ENCODE measurements at places on chromosomes 1 and 21.

DNA sequence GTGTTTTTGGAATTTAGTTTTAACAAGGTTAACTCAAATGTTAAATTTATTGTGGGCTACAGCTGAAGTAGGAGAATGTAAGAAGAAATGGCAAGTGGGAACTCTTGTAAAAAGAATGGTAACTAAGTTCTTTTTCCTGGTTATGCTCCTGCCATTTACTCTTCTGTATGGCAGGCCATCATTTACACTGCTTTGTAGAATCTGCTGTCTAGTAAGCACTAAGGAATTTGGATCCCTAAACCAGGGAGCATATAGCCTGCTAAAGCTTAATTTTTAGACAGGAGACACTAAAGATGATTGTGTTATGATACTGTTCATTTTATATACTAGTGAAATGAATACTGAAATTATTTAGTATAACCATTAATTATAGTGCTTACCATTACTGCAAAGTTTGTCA is 85.3 kb downstream of the CAMTA1 start:
- no peak for DNase-seq

GRCh38 chr1:173454966-173455524 is 22.1 kb upstream of the PRDX6 start:
- no peak for DNase-seq

DNA sequence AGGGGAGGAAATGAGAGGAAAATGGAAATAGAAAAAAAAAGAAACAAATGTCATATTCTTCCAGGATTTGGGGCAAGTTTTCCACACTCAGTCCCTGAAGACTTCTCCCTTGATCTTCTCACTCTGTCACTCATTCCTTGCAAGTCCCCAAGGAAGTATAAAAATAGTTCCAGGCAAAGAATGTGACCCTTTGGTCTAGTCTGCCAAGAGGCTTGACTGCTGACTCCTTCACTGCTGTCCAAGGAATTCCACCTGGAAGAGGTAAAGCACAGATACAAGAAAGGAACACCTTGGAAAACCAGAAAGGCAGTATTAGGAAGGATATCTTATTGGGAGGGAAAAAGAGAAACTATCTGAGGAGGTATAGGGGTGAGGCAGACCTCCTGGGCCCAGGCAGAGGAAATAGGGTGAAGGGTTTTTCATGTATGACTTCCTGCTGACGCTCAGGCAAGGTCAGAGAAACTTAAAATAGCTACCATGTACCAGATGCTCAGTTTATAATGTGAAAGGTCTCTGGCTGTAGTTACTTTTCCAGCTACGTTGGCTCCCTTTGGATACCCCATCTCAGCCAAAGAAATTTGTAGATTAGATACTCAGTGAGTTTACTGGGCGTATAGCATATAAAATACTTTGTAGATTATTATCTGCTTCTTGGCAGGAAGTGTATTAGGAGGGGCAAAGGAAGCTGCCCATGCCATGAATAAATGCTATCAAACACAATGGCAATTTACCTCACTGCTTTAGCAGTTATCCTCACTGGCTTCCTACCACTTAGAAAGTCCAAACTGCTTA is 2.0 kb upstream of the GJA5 start:
- DNase-seq = no peak

DNA sequence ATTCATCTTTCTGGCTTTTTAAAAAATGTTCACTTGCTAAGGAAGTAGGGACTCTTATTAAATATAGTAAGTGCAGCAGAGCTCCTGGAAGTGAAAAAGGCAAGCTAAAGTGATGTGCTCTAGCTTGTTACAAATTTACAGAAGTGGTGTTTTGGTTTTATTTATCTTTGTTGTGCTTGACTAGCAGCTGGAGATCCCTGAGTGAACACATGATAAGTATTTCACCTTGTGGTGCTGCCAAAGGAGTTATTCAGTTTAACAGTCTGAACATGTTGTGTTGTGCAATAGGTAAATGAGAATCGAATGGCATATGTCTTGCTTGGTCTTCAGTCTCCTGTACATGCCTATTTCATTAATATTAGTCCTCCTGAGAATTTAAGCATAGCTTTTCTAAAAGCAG is 315.7 kb downstream of the TPR start:
- no peak for DNase-seq

DNA sequence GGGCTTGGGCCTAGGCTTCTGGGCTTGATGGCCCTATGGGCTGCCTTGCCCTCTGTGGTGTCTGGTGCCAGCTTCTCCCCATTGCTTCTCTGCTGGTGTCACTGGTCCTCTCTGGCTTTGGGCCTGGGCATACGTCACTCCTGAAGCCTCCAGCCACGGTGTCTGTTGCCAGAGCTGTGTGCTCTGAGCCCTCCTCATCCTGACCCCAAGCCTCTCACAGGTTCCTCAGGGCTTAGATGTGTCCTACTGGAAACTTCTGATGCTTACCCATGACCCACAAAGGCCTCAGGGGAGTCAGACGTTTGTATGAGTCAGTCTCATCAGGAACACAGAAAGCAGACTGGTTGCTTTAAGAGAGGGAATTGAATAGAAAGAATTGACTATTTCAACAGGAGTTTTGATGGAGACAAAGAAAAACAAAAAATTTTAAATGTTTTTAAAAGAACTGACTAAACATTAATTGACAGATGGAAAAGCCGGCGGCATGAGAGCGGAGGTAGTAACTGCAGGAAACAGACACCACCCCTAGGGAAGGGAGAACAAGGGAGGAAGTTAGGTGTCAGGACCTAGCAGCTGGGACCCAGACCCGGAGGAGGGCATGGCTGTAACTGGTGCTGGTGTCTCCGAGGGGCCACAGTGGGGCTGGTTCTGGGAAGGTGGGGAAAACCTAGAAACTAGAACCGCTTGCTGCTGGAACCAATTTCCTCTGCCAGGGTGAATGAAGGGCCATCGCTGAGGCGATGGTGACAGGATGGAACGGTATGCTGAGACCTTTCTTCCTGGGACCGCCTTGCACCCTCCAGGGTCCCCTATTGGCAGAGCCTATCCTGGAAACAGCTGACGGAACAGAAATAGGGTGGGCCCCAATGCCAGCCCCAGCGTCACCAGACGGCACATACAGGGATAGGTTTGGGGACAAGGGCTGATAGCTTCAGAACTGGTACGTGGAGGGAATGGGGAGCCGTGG is 40.0 kb upstream of the CITED4 start:
- no peak for DNase-seq

- no peak for DNase-seq
Observed at GRCh38 chr1:67148516-67149178, 13.9 kb upstream of the C1orf141 start.

GRCh38 chr1:47469390-47469759 is 31.5 kb downstream of the FOXD2 start:
- DNase-seq = no peak

- DNase-seq = no peak
Observed at GRCh38 chr1:230105245-230105753, 38.3 kb downstream of the GALNT2 start.

DNA sequence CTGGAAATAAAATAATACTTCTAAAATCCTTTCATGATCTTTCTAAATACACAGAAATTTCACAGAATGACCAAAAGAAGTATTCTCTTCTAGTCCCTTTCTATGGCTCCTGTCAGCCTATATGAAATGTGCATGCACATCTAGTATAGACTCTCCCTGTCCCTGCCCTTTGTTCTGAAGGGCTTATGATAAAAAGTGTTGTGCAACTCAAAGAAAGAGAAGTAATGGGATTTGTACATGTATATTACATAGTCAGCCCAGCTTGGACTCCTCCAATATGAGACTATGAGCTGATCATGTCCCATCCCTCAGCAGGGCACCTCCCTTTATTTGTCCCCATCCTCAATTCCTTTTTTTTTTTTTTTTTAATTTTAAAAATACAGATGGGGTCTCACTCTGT is 42.1 kb upstream of the LAX1 start:
- DNase-seq = no peak

GRCh38 chr1:56450004-56450666 is 129.2 kb downstream of the PLPP3 start:
- DNase-seq = no peak

GRCh38 chr21:15301014-15301413 is 236.2 kb upstream of the NRIP1 start:
- no peak for DNase-seq

- DNase-seq = no peak
Observed at GRCh38 chr1:181139631-181140061, 51.1 kb downstream of the IER5 start.

DNA sequence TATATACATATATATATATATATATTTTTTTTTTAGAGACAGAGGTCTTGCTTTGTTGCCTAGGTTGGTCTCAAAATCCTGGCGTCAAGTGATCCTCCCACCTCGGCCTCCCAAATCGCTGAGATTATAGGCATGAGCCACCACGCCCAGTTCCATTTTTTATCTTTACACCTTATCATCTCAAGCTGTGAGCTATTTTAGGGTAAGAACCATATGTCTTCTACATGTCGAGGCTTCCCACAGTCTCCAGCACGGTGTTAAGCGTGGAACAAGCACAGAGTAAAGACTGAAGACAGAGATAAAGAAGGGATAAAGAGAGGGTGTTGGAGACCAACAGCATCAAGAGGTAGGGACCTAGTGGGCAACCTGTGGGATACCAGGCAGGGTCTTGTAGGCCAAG is 14.2 kb downstream of the ARHGEF2 start:
- no peak for DNase-seq

GRCh38 chr1:41348394-41348793 is 12.8 kb upstream of the FOXO6 start:
- DNase-seq = no peak

DNA sequence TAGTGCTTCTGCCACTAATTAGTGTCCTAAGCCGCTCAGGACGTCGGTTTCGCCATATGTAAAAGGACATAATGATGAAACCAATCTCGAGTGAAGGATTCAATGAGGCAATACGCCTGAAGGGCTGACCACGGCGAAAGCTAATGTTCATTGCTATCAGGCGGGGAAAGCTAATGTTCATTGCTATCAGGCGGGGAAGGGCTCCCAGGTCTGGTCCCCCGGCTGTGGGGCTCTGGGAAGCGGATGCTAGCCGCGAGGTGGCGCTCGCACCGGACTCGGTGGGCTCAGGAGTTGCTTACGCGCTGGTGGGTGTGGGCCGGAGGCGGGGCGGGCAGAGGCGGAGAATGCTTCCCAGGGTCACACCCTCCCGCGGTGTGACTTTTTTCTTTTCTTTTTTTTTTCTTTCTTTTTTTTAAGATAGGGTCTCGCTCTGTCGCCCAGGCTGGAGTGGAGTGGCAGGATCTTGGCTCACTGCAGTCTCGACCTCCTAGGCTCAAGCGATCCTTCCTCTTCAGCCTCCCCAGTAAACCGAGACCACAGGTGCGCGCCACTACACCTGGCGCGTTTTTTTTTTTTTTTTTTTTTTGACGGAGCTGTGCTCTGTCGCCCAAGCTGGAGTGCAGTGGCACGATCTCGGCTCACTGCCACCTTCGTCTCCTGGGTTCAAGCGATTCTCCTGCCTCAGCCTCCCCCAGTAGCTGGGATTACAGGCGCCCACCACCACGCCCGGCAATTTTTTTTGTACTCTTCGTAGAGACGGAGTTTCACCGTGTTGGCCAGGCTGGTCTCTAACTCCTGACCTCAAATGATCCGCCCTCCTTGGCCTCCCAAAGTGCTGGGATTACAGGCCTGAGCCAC is 1.1 kb upstream of the PEAR1 start:
- DNase-seq = peak; percentile 42

GRCh38 chr1:31795801-31796621 is 19.8 kb downstream of the SPOCD1 start:
- no peak for DNase-seq

- DNase-seq = no peak
Observed at GRCh38 chr1:5722635-5723164, 269.5 kb downstream of the NPHP4 start.

DNA sequence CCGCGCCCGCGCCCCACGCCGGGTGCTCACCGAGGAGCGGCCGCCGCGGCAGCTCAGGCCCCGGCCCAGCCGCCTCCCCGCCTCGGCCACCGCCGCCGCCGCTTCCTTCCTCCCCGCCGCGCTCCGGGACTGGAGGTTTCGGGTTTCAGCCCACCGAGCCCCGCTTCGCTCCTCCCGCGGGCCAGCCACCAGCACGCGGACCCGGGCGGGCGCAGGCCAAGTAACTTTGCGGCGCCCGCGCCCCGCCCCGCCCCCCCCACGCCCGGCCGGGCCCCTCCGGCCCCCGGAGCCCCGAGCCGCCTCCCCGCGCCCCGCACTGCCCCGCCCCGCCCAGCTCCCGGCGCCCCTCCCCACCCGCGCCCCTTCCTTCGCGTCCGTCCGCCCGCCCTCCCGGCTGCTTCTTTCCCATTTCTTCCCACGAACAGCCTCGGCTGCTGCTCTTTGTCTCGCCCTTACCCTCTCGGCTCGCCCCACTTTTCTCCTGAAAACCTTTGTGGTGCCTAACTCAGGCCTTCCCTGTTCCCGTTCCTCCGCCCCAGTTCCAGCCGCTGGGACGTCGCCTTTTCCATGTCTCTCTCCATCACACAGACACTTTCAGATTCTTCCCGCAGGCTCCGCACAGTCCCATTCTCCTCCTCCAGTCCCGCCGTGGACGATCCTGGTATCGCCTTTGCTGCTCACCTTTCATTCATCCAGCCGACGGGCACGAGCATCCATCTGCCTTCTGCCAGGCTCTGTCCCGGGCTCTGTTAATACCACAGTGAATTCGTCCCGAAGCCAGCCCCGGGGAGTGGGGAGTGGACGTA is at the start of gene GPR161:
TSS of gene GPR161 (minus strand) at position 222 of the 806 bp plus-strand sequence. CDS start 32,080 bp downstream, outside the sequence.
- no peak for DNase-seq

DNA sequence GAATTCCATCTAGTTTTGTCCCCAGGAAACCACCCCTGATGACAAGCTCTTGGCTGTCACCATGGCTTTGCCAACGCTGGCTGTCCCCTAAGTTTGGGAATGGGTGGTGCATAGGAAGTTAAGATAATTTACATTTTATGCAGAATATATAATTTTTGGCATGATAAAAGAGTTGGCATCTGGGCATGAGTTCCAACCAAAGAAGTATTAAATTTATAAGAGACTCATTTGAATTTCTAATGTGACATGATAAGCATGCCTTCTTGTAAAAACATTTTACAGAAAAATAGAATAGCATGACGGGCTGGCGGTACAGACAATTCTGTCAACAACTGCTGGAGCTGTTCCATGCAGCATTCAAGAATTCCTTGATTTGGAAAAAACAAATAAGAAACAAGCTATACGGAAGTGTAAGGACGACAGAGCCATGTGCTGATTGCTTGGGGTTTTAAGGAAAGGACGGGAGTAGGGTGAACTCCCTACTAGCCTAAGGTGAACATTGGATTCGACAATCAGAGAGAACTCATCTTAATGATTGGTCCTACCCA is 106.8 kb upstream of the C1orf21 start:
- no peak for DNase-seq

DNA sequence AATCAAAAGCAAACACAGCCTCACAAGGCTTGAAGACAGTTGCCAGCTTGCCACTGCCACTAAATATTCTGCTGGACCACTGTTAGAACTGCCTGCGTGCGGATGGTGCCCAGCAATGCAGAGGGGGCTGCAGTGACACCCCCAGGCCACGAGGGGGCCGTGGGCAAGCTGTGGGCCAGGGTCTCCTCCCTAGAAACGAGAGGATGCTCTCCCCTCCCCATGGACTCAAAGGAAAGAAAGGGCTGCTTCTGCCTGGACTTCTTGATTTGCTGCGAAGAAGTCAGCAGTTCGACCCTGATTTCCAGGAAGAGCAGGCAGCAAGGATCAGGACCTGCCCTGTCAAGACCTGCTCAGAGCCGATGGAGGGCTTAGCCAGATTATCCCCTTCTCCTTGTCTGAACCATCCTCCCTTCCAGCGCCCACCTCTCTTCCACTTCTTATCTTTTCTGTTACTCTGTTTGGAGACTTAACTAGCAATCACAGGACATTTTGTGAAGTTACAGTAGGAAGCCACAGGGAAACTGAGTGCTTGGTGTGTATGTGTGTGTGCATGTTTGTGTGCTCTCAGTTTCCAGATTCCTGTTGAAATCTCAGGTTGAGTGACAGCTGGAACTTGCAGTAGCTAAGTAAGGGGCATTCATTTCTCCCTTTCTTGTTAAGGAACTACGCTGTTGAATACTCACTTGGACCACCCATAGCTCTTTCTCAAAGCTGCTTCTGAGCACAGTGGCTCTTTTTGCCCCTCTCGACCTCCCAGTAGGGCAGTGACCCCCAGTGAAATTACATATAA is 2.7 kb downstream of the MAN1C1 start:
- DNase-seq = no peak
